CD8-positive, alpha-beta memory T cell (primary cell): ENCODE measurements at places on chromosomes 1 and 21. TPM values are rescaled to one million over a fixed set of nuclear protein-coding genes. Genes with fewer than 3 reads are reported as not detected.

GRCh38 chr1:113283914-113284313 lies 106.4 kb upstream of the MAGI3 start:
- DNase-seq = no peak

GRCh38 chr1:222904451-222904850 lies 89.6 kb downstream of the DISP1 start:
- DNase-seq = no peak

GRCh38 chr1:37797750-37798345 lies 4.2 kb downstream of the MANEAL start:
- no peak for DNase-seq

Gene ZYG11A
- not detected for polyA plus RNA-seq

DNA sequence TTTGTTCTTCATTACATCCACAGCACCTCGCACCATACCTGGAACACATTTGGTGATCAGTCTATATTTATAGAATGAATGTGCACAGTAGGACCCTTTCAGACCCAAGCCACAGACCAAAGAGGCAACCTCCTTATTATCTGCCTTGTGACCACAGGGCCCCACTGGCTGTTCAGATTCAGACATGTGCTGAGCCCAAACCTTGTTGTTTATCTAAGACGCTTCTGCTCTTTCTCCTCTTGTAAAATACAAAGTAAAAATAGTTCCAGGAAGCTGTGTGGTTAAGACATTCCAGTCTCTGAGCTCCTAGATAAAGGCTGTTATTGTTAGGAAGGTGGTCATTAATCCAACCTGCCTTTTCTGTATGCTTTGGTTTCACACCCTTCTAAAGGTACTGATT lies 3.6 kb upstream of the SCMH1 start:
- DNase-seq = no peak

DNA sequence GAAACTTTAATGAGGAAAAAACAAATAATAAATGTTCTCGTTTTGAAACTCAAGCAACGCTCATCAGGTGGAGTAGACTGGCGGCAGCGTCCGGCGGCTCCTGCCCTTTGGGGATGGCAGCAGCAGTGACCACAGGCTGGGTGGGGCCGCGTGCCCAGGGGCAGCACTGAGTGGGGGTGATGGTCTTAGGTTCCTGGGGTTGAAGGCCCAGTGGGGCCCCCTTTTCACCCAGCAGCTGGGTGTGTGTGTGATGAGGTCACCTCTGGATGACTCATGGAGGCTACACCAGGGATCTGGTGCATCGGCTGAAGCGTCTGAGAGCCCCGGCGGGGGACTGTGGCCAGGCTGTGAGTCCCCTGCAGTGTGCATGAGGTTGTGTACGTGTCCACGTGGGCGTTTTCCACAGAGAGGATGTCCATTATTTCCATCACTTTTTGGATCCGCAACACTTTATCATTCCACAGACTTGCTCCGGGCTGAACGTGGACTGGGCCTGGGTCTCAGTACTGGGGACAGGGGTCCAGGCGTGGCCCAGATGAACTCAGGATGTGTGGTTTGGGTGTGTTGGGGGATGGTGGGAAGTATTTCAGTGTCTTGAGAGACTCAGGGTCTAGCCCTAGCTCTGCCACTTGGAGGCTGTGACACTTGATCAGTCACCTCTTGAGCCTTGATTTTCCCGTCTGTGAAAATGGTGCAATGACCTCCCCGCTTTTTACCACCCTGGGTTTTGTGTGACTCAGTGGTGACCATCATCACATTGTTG lies 25.6 kb downstream of the LDLRAP1 start:
- DNase-seq = no peak

Gene TMEM240
- not detected for polyA plus RNA-seq

- DNase-seq = no peak
Observed at GRCh38 chr1:212256369-212256768, 28.8 kb upstream of the PPP2R5A start.

Gene FAM3B
- not detected for polyA plus RNA-seq

DNA sequence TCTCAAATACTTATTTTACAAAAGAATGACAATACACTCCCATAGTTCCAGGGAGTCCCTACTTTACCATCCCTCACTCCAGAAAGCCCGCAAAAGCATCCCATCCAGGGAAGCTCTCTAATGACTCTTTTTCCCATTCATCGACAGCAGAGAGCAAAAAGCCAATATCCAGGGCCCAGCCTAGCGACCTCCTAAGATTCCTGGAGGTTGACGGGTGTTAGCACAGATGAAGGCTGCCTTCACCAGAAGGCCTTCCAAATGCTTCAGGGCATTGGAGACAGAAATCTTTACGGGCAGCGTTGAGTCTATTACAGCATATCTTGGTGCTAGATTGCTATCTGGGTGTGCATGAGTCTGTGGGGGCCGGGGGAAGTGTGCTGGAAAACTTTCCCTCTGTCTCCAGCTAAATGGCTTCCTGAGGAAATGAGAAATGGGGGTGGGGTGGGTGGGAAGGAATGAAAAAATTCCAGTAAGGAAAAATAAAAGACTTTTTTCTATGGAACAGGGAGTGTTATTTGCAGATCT lies 136.6 kb downstream of the PROX1 start:
- no peak for DNase-seq

DNA sequence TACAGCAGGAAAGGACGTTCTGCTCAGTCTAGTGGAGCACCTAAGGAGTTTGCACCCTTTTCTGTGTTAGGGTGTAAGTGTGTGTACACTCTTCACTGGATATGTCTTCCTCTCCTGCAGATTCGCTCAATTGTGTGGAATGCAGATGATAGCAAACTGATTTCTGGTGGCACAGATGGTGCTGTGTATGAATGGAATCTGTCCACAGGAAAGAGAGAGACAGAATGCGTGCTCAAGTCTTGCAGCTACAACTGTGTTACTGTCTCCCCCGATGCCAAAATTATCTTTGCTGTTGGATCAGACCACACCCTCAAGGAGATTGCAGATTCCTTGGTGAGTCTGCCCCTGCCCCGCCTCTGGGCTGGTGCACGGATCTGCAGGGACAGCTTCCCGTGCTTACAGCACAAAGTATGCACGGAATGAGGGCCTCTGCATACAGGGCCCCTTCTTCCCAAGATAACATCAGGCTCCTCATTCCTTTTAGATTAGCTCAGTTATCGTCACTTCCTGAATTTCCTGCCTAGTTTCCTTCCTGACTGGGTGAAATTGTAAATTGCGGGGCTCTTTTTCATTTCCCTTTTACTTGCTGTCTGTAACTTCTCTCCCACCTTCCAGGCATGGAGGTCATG lies 34.6 kb downstream of the CFAP57 start:
- no peak for DNase-seq

DNA sequence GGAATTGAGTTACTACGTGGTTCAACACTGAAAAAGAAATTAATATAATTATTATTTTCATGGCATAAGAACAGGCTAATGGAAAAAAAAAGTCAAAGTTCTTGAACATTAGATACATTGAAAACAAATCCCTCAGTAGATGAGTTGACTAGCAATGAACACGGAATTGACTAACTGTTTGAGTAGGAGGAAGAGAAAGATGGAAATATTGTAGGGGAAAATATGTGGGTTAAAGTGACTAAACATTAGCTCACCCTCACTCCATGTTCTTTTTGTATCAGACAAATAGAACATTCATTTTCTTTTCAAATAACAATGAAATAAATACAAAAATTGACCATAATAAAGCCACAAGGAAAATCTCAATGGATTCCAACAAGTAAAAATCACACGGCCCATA lies 84.3 kb downstream of the KCNK2 start:
- no peak for DNase-seq

DNA sequence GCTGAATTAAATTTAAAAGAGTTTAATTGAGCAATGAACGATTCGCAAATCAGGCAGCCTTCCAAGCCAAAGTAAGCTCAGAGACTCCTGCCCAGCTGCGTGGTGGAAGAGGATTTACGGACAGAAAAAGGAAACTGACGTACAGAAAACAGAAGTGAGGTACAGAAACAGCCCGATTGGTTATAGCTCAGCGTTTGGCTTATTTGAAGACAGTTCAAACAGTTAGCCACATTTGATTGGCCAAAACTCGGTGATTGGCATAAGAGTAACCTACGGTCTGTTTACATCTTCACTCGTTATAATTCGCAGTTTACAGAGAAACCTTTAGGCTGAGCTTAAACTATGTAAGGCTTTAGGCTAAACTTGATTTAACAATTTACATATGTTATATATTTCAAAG lies 46.9 kb downstream of the CR1L start:
- DNase-seq = no peak

Gene SLC16A4
- 0.49 TPM for polyA plus RNA-seq

DNA sequence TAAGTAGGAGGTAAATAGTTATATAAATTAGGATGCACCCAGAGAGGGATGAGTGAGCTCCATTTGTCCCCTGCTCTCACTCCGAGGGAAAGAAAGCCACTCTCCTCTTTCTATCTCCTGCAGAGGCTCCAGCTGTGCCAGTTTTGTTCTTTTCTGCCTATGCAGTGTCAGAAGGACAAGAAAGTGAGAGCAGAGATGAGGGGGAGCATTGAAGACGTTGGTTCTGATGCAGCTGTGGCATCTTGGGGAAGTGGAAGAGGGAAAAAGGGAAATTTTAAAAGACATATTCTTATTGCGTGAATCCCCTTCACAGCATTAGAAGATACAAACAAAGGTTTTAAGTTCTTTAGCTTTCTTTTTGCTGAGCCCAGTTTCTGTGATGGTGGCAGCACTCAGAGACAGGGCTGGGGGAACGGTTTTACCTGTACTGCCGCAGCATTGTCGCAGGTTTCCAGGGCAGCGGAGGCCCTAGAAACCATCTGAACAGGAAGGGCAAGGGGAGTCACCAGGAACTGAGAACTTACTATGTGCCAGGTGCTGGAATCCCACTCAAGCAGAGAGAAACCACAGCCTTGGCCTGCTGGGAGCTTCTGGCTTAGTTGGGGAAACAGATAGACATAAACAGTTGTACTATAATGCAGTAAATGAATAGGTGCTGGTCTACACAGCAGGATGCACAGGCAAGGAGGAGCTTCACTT lies 44.9 kb upstream of the USP24 start:
- DNase-seq = no peak

DNA sequence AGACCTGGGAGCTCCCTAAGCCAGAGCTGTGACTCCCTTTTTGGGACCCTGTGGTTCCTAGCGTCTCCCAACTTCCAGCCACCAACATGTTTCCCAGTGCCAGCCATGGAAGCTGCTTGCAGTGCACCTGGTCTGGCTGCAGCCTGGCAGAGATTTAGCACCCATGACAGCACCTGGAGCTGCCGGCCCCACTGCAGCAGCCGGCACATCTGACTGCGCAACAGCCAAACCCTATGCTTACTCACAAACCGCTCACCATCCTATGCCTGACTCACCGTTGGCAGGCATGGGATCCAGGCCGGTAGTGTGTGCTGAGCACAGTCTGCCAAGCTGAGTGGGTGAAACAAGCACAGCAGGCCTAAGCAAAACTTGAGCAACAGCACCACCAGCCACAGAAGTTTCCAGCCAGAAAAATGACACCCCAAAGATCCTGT lies 435.9 kb upstream of the PRMT6 start:
- DNase-seq = no peak
